ENCODE measurements at places on chromosomes 12 and 14.

GRCh38 chr14:62947301-62947700 is 98.0 kb downstream of the KCNH5 start:
- DNase-seq = no peak

- DNase-seq = no peak
Observed at GRCh38 chr12:58532855-58533608, 387.3 kb downstream of the LRIG3 start.

DNA sequence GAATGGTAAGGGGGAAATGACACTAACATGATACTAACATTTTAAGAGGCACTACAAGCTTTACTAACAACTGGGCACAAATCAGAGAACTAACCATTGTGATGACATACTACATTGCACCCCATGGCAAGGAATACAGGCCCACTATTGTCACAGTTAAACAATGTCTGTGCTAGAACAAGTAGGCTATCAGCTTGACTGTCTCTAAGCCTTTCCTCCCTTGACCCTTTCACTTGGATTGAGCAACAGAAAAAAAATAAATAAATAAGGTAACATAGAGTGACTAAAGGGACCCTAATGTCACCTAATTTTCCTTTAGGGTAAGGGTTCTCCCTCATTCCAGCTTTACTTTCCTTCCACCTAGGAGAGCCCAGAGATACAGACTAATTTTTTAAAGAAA is 4.4 kb downstream of the SLC38A2 start:
- no peak for DNase-seq

- DNase-seq = no peak
Observed at GRCh38 chr12:115763982-115764621, 513.4 kb downstream of the MED13L start.

GRCh38 chr12:30930238-30930637 is 3.7 kb downstream of the TSPAN11 start:
- DNase-seq = no peak

DNA sequence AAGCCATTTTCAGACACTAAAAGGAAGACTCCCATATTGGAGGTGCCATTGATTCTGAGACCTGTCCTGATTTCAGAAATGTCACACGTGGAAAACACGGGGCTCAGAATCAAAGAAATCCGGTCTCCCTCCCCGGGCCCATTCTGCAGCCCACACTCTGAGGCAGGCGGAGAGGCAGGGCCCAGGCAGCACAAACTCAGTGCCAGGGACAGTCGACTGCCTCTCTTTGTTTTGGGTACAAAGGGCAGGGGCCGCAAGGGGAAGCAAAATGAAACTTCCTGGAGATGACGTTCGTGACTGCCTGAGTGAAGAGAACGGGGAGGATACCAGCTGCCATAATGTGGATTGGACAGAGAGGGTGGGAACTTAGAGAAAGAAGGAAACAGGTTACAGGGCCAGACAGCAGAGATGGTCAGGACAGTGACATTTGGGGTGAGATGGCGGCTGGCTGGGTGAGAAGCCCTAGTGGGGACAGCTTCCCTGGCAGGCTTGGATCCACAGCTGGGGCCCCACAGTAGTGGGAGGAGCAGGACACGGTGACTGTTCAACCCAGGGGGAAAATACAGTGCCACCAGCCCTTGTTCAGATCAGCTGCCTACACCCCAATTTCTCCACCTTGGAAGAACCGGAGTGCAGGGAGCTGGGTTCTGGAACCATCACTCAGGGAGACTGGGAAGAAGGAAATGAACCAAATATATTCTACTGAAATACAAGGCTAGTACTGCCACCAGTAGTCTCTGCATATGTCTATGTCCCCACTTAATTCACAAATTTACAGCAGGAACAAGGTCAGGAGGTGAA is 8.1 kb downstream of the GAPDH start:
- no peak for DNase-seq

DNA sequence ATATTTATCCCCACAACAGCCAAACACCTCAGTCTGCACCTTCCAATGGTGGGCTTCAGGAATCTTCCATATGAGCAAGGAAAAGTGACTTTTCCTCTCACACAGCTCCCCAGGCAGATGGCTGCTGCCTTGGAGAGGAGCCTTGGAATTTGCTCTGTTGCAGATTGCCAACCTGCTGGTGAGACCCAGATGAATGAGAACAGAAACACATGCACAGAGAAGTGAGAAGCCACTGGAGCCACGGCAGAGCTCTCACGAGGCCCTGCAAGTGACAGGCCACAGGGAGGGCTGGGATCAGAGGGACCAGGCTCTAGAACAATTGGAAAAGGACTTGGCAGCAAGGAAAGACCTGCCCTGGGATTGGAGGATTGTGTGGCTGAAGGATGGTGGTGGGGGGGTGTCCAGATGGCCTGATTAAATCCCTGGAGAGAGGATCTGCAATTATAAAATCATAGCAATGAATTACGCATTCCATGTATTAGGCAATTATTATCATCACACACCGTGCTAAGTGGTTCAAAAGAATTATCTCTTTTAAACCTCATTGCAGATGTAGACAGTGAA is 84.9 kb upstream of the PWP1 start:
- DNase-seq = no peak

DNA sequence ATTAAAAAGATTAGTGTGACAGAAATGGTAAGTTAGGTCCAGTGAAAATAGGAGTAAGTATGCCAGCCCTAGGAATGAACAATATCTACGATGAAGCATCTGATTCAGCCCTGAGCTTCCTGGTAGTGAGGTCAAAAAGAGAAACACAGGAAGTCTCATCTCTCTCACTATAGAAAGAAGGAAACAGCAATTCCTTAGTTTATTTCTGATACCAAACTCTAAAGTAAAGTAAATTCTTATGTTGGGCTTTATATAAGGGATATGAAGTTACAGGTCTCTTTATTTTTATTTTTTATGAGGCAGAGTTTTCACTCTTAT is 76.7 kb upstream of the RFLNA start:
- no peak for DNase-seq

GRCh38 chr14:97074456-97074855 is 277.3 kb downstream of the VRK1 start:
- no peak for DNase-seq

- DNase-seq = no peak
Observed at GRCh38 chr12:22925623-22926022, 300.7 kb downstream of the ETNK1 start.

DNA sequence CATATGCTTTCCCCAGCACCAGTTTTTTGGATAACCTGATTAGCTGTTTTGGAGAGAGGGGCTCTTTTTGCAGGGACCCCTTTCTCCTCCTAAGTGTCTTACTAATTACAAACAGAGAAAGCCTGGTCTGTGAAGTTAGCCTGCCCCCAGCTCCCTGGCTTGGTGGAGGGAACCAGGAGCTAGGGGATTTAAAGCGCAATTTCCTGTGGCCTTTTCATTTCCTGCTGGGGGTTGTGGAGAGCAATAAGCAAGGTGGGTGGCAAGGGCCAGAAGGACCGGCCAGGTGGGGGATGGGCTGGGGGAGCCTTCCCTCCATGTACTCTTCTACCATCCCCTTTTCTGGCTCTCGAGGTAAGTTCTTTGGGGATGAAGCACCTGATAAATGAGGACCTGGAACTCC is 4.1 kb upstream of the CISTR start:
- DNase-seq = no peak

DNA sequence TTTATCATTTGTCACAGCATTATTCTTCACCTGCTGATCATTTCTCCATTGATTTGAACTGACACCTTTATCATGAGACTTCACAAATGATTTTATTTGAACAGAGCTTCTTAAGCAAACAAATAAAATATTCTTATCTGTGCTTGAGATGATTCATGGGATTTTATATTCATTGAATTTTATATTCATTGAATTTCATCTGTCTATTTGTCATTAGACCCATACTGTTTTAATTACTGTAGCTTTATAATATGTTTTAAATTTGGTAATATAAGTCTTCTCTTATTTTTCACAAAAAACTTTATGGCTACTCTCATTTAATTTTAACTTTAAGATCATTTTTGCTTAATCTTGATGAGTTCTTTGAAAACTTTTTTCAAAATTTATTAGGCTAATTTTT is 777.4 kb upstream of the TBX3 start:
- no peak for DNase-seq

- DNase-seq = no peak
Observed at GRCh38 chr14:79660053-79660939, 551.0 kb downstream of the DIO2 start.

DNA sequence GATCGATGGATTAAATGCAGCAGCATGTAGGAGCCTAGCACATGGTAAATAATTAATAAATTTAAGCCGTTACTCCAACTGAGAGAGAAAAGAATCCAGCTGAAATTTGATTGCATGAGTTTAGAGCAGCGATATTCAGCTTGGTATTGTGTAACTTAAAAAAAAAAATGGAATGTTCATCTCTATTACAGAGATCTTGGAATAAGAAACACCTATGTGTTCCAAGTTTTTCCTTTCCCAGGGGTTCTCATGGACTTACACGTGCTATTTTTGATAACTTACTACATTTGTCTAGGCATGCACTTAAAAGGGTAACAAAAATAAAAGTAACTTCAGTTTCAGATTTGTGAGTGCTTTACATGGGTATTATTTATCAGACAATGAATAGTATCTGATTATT is 122.8 kb downstream of the RASSF9 start:
- no peak for DNase-seq

DNA sequence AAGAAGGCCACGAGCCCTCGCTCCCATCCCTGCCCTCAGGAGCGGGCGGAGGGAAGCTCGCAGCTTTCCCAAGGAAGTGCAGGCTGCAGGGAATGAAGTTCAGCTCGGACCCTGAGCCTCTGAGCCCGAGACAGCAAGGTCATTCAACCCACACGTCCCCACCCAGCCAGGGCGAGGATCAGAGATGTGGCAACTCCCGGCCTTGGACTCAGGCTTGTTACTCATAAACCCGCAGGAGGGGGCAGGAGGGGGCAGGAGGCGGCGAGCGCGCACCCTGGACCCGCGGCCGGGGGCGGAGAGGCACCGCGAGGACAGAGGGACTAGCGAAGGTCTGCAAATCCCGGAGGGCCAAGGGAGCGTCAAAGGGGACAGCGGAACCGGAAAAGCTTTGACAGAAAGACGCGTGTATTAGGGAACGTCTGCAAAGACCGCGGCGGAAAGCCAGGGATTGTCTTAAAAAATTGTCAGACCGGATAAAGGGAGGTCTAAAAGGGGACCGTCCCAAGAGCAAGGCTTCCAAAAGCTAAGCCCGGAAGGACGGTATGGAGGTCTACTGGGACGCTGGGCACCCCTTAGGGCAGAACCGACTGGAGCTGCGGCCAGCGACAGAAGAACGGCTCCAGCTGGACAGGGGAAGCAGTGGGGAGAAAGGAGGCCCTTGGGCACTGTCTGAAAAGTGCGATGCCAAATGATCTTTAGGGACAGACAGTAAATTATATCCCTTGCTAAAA is 611 bp upstream of the DCAF11 start:
- peak; percentile 90 for DNase-seq

DNA sequence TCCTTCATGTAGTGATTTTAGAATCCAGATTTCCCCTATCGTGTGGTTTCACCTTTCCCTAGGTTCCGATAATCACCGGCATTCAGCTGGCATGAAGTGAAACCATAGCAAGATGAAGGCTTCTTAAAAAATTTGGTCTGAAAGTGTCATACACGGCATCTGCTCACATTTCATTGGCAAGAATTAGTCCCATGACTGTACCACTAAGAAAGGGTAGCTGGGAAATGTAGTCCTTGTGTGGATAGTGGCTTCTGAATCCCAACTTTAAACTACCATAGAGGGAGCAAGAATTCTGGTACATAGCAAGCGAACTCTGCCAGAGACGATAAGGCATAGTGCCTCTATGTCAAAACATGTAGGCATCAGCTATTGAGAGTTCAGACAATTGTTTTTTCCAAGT is 360.1 kb upstream of the TBX3 start:
- no peak for DNase-seq

Data from CD4-positive, alpha-beta T cell treated with Interleukin-17A for 1 hour (primary cell).